Left ventricle myocardium inferior (tissue), 1 donor: ENCODE measurements at places on chromosomes 2 and 18. TPM values are rescaled to one million over a fixed set of nuclear protein-coding genes. Genes with fewer than 3 reads are reported as not detected.

DNA sequence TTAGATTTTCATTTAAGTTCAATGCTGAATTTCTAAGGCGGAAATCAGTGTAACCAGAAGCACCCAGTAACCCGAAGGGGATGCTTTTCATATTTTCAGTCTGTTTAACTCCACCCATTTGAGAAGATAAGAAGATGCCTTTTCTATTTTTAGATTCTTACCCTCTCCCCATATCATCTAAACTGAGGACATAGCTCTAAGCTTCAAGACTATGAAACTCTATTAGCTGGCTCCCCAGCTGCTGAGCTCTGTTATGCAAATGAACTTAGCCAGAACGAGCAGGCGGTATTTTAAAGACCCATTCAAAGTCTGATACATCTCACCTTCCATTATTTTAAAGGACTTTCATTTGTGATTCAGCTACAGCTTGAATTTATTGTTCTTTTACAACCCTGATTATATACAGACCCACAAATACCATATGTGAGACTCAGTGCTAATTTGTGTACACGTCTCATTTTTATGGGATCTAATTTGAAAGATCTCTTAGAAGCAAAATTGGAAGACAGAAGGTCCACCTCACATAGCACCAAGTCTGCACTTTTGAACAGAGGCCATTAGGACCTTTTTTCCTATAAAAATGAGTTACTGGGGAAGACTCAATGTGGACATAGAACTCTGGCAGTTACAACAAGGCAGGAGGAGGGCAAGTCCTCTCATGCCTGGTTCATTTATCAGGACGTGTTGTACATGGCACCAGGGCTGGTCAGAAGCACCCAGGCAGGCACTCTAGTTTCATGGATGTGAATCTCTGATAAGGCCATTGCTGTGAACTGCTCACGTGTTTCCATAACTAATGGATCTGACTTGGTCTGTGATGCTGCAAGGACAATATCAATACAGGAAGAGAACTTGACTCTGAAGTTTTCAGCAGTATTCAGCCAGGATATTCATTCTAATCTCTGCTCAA lies 16.3 kb downstream of the CDC42EP3 start:
- no peaks in the 10 kb centered on the region for H3K36me3 ChIP-seq
- H3K4me1 ChIP-seq, result peaks cover 99% of the 10 kb centered on the region
- no peak for DNase-seq
- peak overlapping the region; percentile 98 for H3K27ac ChIP-seq
- H3K4me3 ChIP-seq, result peak overlapping the region; percentile 49

GRCh38 chr2:112601754-112602153 lies 17.3 kb downstream of the CHCHD5 start:
- H3K36me3 ChIP-seq, result no peaks in the 10 kb centered on the region
- H3K27me3 ChIP-seq, result no peaks in the 10 kb centered on the region
- no peak for DNase-seq
- H3K4me1 ChIP-seq, result peaks cover 7% of the 10 kb centered on the region

GRCh38 chr2:191740016-191740419 lies 62.1 kb downstream of the NABP1 start:
- H3K27me3 ChIP-seq, result no peaks in the 10 kb centered on the region
- no peak overlapping the region for H3K27ac ChIP-seq
- no peaks in the 10 kb centered on the region for H3K36me3 ChIP-seq
- DNase-seq, result no peak
- no peak overlapping the region for H3K4me3 ChIP-seq
- H3K4me1 ChIP-seq, result no peaks in the 10 kb centered on the region

DNA sequence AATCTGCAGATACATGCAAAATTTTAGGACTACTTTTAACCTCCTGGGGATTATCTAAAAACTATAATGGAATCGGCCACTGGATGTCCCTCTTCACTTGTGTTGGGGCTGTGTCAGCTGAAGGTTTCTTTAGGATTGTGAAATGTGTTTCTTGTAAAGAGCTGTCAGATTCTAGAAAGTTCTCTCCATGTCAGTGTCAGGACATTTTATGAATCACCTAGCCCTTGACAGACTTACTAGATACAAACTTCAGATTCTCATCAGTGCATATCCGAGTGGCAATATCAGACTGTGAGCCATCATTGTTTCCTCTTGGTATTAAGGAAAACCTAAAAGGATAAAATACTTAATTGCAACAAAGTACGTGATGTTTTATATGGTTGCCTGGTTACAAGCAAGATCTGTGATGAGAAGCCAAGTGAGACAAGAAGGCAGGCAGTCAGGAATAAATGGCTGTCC lies 107.3 kb downstream of the CPS1 start:
- no peaks in the 10 kb centered on the region for H3K27me3 ChIP-seq
- H3K27ac ChIP-seq, result no peak overlapping the region
- H3K4me1 ChIP-seq, result no peaks in the 10 kb centered on the region
- H3K36me3 ChIP-seq, result peaks cover 17% of the 10 kb centered on the region
- no peak for DNase-seq

DNA sequence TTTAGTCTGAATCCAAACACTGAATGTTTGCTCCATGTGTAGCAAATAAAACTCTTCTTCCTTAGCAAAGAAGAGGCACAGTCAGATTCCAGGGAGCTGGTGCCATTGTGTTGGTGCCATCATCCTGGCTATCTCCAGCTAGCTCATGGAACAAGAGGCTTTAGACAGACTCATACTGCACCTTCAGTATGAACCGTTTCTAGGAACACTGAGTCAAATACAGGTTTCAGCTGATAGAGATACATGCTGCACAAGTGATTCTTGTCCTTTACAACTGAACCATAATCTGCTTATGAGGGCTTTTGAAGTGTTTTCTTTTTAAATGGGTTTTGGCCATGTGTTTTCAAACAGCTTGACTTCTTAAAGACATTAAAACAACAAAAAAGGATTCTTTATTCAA lies 57.9 kb downstream of the DYNC1I2 start:
- no peaks in the 10 kb centered on the region for H3K4me1 ChIP-seq
- H3K27me3 ChIP-seq, result no peaks in the 10 kb centered on the region
- H3K36me3 ChIP-seq, result peaks cover 88% of the 10 kb centered on the region

GRCh38 chr18:6435731-6436130 lies 21.0 kb upstream of the L3MBTL4 start:
- no peaks in the 10 kb centered on the region for H3K4me1 ChIP-seq
- H3K27ac ChIP-seq, result no peak overlapping the region
- H3K27me3 ChIP-seq, result peaks cover 17% of the 10 kb centered on the region
- H3K4me3 ChIP-seq, result no peak overlapping the region
- H3K36me3 ChIP-seq, result no peaks in the 10 kb centered on the region

GRCh38 chr2:191933307-191934105 lies 86.6 kb upstream of the CAVIN2 start:
- no peaks in the 10 kb centered on the region for H3K36me3 ChIP-seq
- no peak overlapping the region for H3K27ac ChIP-seq
- H3K4me1 ChIP-seq, result peaks cover 14% of the 10 kb centered on the region

- no peak overlapping the region for H3K27ac ChIP-seq
- H3K27me3 ChIP-seq, result no peaks in the 10 kb centered on the region
- no peak for DNase-seq
- no peaks in the 10 kb centered on the region for H3K36me3 ChIP-seq
- no peak overlapping the region for H3K4me3 ChIP-seq
- no peaks in the 10 kb centered on the region for H3K4me1 ChIP-seq
These were observed 225.1 kb upstream of the LRRTM1 start for GRCh38 chr2:80529466-80530165.

DNA sequence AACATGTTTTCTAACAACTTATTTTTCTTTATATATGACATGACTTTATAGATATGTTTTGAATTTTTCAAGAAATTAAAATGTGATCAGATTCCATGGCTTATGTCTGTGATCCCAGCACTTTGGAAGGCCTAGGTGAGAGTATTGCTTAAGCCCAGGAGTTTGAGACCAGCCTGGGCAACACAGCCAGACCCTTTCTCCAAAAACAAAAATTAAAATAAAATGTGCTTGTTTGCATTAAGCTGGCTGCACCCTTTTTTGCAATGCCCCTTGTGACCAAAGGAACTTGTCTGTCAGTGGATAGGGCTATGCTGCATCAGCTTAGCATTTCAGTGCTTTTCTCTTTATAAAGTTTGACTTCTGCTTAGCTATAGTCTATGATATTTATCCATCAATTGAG lies 2.3 kb upstream of the INO80D start:
- H3K36me3 ChIP-seq, result peaks cover 14% of the 10 kb centered on the region
- H3K4me1 ChIP-seq, result peaks cover 47% of the 10 kb centered on the region
- DNase-seq, result no peak
- no peaks in the 10 kb centered on the region for H3K27me3 ChIP-seq
- H3K27ac ChIP-seq, result peak overlapping the region; percentile 11
- H3K4me3 ChIP-seq, result no peak overlapping the region

- H3K4me3 ChIP-seq, result no peak overlapping the region
- DNase-seq, result no peak
- no peak overlapping the region for H3K27ac ChIP-seq
- peaks cover 100% of the 10 kb centered on the region for H3K27me3 ChIP-seq
- H3K4me1 ChIP-seq, result peaks cover 38% of the 10 kb centered on the region
These were observed 1.2 kb downstream of the PAX3 start for GRCh38 chr2:222297600-222297935.

GRCh38 chr2:235480614-235481013 lies 13.2 kb upstream of the AGAP1 start:
- H3K36me3 ChIP-seq, result no peaks in the 10 kb centered on the region
- H3K4me1 ChIP-seq, result no peaks in the 10 kb centered on the region
- peaks cover 4% of the 10 kb centered on the region for H3K27me3 ChIP-seq

DNA sequence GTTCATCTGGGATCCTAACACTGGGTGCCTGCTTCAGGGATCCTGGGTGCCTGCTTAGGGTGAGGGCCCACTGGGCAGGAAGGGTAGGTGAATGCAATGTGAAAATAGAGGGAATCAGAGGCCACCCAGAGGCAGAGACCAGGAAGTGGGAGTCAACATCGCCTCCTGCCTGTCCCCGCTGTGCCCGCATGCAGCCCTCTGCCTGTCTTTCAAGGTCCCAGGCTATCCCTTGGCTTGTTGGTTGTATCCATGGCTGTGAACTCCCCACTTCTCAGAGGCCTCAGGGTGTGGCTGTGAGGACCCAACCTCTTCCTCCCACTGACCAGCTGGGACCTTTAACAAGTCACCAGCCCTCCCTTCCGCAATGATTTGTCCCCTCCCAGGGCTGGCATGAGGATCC lies 26.5 kb downstream of the PSD4 start:
- H3K4me1 ChIP-seq, result peaks cover 15% of the 10 kb centered on the region
- H3K36me3 ChIP-seq, result no peaks in the 10 kb centered on the region
- no peak overlapping the region for H3K4me3 ChIP-seq
- no peak overlapping the region for H3K27ac ChIP-seq

GRCh38 chr2:198807131-198807530 lies 650.6 kb downstream of the SATB2 start:
- H3K4me3 ChIP-seq, result no peak overlapping the region
- DNase-seq, result no peak
- H3K27ac ChIP-seq, result no peak overlapping the region
- no peaks in the 10 kb centered on the region for H3K4me1 ChIP-seq
- H3K27me3 ChIP-seq, result no peaks in the 10 kb centered on the region

- H3K4me3 ChIP-seq, result no peak overlapping the region
- no peaks in the 10 kb centered on the region for H3K4me1 ChIP-seq
- H3K36me3 ChIP-seq, result no peaks in the 10 kb centered on the region
- H3K27me3 ChIP-seq, result no peaks in the 10 kb centered on the region
These were observed 240.9 kb upstream of the APCDD1 start for GRCh38 chr18:10213526-10213925.

- H3K4me3 ChIP-seq, result no peak overlapping the region
- no peaks in the 10 kb centered on the region for H3K27me3 ChIP-seq
- no peak overlapping the region for H3K27ac ChIP-seq
- H3K36me3 ChIP-seq, result no peaks in the 10 kb centered on the region
These were observed 228.9 kb downstream of the RBM43 start for GRCh38 chr2:151032741-151033191.

GRCh38 chr2:78941751-78942150 lies 83.8 kb upstream of the REG3G start:
- DNase-seq, result no peak
- H3K36me3 ChIP-seq, result no peaks in the 10 kb centered on the region
- H3K27ac ChIP-seq, result no peak overlapping the region
- no peak overlapping the region for H3K4me3 ChIP-seq
- no peaks in the 10 kb centered on the region for H3K27me3 ChIP-seq

GRCh38 chr2:124666976-124667375 lies 641.9 kb downstream of the CNTNAP5 start:
- H3K27me3 ChIP-seq, result no peaks in the 10 kb centered on the region
- no peak overlapping the region for H3K4me3 ChIP-seq
- H3K27ac ChIP-seq, result no peak overlapping the region
- DNase-seq, result no peak
- peaks cover 5% of the 10 kb centered on the region for H3K4me1 ChIP-seq

DNA sequence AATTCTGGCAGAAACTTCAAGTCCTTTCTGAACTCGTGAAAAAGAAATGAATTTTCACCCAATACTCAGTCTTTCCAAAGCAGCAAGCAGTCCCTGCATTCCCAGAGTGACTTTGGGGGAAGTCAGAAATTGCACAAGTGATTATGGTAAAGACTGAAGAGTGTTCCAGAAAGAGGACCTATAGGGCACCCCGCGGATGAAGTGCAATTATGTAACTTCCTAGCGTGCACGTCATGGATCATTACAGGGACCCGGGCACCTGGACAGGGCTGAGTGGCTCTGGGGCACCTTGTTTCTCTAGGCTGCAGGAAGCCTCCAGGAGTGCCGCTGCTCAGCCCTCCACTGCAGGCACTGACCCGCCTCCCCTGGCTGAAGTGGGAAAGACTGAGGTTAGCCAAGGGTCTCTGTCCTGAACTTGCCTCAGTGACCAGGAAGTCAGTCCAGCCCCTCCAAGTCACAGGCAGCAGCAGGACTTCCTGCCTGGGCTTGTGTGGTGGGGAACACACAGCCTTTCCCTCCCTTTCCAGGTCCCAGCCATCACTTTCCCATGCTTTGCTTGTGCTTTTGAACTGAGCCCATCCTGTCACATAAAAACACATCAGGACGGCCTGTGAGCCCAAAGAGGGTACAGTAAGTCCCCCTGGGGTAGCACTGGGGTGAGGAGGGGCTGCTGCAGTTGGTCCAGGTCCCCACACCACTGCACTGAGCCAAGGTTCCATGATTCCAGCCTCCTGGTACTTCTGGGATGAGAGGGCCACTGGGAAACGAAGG lies 19.8 kb downstream of the TMEM185B start:
- DNase-seq, result no peak
- H3K27me3 ChIP-seq, result no peaks in the 10 kb centered on the region
- no peaks in the 10 kb centered on the region for H3K36me3 ChIP-seq
- no peak overlapping the region for H3K4me3 ChIP-seq

GRCh38 chr2:206993396-206993911 lies 54.1 kb downstream of the CPO start:
- no peak for DNase-seq
- no peaks in the 10 kb centered on the region for H3K27me3 ChIP-seq
- H3K36me3 ChIP-seq, result no peaks in the 10 kb centered on the region
- peaks cover 5% of the 10 kb centered on the region for H3K4me1 ChIP-seq
- no peak overlapping the region for H3K27ac ChIP-seq

AMER3 gene
- not detected for total RNA-seq

GALR1 gene
- 0.05 TPM for total RNA-seq

CD8A gene
- total RNA-seq, result 0.63 TPM

HOXD13 gene
- total RNA-seq, result not detected

SERPINB11 gene
- not detected for total RNA-seq

RAB11FIP5 gene
- 21.8 TPM for total RNA-seq

SELENOI gene
- total RNA-seq, result 10.8 TPM
